ENCODE measurements at places on chromosomes 7 and 10. TPM values are rescaled to one million over a fixed set of nuclear protein-coding genes. Genes with fewer than 3 reads are reported as not detected.

GRCh38 chr10:43814663-43815062 lies 166.0 kb upstream of the ZNF32 start:
- DNase-seq, result no peak

DNA sequence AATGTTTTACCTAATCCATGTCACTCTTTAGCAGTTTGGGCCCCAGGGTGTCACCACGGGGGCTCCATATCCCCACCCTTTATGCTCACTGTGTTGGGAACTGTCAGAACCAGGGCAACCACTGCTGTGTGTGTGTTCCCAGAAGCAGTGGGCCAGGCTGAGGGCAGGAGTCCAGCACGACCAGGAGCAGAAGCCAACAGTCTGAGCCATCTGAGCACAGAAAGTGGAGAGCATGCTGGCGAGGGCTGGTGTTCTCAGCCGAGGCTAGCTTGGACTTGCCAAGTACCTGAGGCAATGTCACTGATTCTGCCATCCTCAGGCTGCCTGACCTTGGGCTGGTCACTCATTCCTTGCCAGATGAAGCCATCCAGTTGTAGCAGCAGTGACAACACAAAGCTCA lies 285.0 kb downstream of the BMPER start:
- DNase-seq, result no peak

GRCh38 chr7:32500922-32501341 lies 5.6 kb downstream of the AVL9 start:
- DNase-seq, result no peak

DNA sequence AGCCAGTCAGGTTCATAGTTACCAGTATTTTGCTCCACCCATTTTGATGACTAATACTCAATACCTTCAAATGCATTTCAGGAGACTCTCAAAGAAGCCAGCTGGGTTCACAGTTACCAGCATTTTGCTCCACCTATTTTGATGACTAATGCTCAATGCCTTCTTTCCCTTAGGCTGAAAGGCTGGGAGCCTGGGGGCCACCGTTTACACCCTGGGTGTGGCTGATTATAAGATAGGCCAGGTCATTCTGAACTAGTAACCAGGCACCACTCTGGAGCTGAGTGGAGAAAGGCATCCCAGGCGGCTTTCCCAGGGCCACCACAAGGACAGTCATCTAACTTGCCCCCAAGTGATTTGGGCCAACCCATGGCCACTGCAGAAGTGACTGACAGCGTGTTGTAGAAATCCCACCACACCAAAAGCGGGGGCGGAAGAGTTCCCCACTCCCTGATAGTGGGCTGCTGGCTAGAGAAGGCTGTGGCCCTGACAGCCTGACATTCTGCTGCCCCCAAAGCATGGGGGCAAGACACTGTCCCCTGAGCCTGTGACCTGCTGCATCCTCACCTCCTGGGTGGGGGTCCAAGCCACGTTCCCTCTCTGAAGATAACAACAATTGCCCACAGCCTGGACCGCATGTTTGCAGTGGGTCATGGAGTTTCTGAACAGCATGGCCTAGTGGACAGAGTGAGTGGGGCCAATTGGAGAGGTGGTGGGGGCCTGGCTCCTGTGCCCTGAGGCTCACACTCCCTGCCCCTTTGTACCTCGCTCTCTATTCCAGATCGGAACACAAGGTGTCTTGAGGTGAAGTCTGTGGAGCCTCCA lies 23.0 kb upstream of the ZNF488 start:
- no peak for DNase-seq

GRCh38 chr7:18019555-18019954 lies 8.1 kb downstream of the PRPS1L1 start:
- DNase-seq, result no peak

- DNase-seq, result no peak
Measured at GRCh38 chr10:114754445-114755320, 66.9 kb upstream of the FHIP2A start.

DNA sequence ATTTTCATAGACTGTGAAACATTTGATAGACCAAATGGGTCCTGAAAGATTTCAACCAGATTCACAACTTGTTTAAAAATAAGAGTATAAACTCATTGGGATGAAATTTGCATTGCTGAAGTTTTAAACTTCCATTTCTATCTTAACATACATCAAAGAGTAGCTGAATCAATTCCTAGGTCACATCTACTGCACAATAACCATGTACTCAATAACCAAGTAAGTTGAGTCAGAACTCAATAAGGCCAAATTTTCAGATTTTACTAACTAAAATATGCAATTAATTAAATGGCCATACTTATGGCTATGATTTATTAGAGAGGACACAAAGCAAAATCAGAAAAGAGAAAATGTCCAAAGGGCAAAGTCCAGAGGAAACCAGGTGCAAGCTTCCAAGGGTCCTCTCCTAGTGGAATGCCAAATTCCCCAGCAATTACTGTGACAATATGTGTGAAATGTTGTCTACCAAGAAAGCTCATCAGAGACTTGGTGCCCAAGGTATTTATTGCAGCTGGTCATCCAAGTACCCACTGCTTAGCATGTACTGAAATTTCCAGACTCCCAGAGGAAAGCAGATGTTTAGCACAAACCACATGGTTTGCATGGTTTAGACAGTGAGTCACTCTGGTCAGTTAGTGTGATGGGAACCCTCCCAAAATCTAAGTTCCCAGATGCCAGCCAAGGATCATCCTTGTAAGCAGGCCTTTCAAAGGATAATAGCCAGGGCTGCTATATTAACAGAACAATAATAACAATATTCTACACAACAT lies 238.9 kb downstream of the IPMK start:
- no peak for DNase-seq

- DNase-seq, result no peak
Measured at GRCh38 chr10:105025092-105025491, 384.0 kb downstream of the SORCS3 start.

GRCh38 chr7:156735851-156736250 lies 95.3 kb downstream of the RNF32 start:
- no peak for DNase-seq

- no peak for DNase-seq
Measured at GRCh38 chr10:29763396-29763795, 128.6 kb upstream of the SVIL start.

DNA sequence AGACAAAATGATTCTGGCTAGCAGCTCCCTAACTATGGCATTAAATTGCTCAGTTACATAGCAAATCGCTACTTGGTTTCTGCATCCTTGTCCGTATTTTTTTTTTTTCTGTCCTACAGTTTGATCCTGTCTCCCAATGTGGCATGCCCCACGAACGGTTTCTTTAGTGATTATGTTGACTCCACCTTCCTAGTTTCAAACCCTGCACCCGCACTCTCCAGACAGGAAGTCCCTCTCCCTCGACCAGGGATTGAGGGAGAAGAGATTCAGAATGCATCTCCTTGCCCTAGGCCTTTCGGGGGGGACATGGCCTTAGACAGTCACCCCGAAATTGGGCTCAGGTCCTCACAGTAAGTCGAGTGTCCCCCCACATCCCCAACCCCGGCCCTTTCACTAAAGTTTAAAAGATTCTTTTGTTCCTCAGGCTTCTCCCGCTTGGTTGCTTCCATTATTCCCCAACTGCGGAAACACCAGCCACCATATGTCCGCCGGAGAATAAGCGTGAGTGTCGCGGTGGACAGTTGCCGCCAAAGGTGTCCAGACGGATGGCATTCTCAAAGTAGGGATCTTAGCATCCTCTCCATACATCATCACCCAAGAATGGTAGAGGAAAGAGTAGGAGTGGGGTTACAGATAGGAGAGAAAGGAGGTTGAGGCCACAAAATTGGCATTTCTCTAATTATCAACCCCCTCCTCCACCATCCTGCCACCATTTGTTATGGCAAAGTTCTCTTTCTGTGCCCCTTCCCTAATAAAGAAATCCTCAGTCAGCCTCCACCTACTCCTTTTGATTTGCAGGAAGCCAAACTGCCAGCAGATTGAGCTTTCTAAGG lies 7.3 kb downstream of the EVX1 start:
- DNase-seq, result no peak

- no peak for DNase-seq
Measured at GRCh38 chr7:77239471-77239870, 39.9 kb upstream of the FGL2 start.

DNA sequence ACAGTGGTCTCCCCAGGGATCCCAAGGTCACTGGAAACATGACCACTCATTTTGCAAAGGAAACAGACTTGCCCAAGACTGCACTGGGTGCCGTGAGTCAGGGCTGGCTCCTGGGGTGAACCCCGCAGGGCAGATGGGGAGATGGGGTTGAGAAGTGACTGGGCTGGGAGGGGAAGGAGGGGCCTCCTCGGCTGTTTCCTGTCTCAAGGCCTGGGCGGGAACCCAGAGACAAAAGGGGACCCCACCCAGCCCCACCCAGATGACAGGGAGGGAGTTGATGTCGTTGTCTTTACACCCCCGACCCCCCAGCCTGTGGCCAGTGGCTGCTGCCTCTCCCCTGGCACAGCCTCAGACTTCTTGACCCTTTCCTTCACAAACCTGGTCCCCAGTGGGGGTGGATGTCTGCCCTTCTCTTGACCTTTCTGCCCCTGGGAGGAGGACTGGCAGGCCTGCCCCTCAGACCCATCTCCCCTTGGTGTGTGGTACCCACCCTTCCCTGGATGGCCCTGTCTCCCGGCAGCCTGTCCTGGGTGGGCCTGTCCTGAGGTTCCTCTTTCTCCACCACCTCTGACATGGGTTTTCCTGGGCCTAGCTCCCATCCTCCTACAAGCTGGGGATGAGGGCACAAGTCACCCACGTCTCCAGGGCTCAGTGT lies 1.4 kb downstream of the MYO1G start:
- no peak for DNase-seq

- DNase-seq, result no peak
Measured at GRCh38 chr10:114110174-114110972, 63.6 kb downstream of the CCDC186 start.

DNA sequence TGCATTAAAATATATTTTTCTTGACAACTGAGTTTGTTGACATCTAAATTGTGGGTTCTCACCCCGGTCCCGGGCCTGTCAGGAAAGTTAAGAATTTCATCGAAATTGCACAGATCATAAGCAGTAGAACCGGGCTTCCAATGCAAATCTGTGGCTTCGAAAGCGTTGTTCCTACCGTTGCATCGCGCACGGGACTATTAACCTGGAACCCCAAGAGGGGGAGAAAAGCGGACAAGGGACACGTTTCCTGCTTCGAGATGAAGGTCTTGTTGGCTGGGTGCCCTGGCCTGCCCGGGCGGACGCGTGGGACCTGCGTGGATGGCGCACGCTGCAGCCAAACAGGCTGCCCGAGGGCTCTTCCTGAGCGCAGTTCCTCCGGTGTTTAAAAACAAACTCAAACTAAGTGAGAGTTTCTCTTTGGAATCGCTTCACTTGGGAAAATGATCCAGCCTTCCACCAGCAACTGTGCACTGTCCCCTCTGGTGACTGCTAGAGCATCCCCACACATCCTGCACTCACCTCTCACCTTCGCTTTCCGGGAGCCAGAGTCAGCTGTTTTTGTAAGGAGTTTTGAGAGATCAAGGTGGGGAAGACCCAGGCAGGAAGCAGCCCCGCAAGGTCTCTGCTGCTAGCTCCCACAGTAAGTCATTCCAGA lies 5.1 kb upstream of the TBX20 start:
- no peak for DNase-seq

The FAM13C gene
- polyA plus RNA-seq, result 1.2 TPM

The SMC3 gene
- polyA plus RNA-seq, result 11.9 TPM

The DNMBP gene
- polyA plus RNA-seq, result 7.6 TPM

The ZNF117 gene
- polyA plus RNA-seq, result 12.2 TPM

The EGFR gene
- polyA plus RNA-seq, result 11.6 TPM

The ARPC1B gene
- polyA plus RNA-seq, result 221 TPM

The CACNB2 gene
- polyA plus RNA-seq, result 2.2 TPM

The GPC2 gene
- polyA plus RNA-seq, result 0.68 TPM

The ANKRD61 gene
- polyA plus RNA-seq, result not detected

The HECW1 gene
- polyA plus RNA-seq, result 0.05 TPM

The UPK3B gene
- 24.3 TPM for polyA plus RNA-seq
